ENCODE measurements at places on chromosomes 4 and X.

- no peak for DNase-seq
Observed at GRCh38 chrX:55452833-55453124, 852 bp downstream of the MAGEH1 start.

DNA sequence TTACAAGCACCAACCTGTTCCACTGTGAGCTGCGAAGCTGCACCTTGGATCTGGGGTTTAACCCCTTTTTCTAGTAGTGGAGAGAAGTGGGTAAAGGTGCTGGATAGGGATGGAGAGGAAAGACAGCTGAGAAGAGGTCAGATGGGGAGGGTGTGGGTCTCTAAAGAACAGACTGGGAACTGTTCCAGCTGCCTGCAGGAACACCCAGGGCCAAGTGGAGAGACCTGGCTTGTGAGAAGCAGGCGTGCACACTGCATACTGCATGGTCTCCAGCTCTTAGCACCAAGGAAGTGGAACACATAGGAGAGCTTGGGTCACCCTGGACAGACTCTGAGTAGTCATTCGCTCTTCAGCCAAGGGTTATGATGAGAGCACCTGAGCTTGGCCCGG lies 16.1 kb downstream of the BCOR start:
- DNase-seq: no peak

DNA sequence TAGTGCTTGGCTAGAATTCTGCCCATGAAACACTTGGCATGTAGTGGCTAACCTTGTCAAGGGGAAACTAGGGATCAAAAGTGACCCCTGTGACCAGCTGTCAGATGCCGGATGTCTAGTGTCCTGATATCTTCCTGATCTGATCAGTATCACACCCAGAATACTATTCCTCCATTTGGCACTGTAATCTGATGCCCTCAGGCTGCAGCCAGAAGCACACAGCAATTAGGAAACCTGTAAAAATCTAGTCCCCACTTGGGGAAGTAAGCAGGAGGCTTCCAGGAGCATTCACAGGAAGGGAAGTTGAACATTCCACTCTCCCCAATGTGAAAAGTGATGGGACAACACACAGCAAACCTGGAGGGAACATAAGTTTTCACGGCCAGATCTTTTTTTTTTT lies 125.1 kb downstream of the HS6ST2 start:
- DNase-seq: no peak

DNA sequence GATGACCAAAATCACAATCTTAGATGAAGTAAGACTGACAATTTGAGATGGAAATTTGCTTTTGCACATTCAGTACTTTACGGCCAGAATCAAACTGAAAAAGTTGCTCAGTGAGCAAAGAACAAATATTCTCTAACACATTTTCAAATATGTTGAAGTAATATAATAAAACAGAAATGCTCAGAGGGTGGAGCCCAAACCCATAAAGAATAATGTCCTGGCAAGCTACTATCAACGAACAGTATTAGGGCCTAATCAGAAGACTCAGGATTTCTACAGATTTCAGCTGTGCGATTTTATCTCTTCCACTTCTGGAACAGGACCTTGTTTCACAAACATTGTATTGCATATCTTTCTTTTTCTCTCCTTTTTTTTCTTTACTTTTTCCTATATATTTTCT lies 505.0 kb downstream of the TECRL start:
- DNase-seq: no peak

DNA sequence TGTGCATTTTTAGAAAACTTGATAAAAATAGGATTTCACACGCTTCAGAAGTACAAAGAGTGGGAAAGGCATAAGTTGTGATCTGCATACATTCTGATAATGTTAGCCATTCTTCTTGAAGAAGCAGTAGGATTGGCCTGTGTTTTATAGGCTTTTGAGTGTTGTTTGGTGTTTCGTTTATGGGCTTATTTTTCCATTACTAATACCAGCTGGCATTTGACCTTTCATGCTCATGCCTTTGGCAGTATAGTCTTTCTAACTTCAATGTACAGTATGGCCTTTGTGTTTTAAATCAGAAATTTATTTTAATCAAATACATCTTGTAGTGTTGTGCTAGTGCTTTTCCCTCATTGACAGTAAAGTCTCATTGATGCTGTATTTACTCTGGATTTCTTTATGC lies 51.5 kb upstream of the SLC4A4 start:
- DNase-seq: no peak

GRCh38 chr4:141045848-141046247 lies 87.4 kb downstream of the RNF150 start:
- no peak for DNase-seq

GRCh38 chr4:151039733-151040132 lies 24.6 kb upstream of the LRBA start:
- no peak for DNase-seq

GRCh38 chr4:34721835-34722234 lies 1522.5 kb downstream of the ARAP2 start:
- DNase-seq: no peak

DNA sequence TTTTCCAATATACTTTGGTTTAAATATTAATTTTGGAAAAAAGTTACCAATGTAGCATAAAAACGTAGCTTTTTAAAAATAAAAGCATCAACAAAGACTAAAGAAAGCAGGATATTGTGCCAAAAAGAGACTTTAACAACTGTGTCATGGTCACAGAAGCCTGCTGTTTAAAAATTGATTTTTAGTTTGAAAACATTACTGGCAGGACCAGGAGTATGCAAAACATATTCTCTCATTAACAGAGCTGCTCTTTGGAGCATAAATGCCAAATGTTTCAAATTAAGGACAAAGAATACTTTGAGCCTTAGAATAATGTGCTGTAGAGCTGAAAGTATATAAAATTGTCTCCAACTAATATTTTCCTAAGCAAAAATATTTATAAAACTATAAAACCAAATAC lies 279.0 kb downstream of the ARAP2 start:
- no peak for DNase-seq

Data from activated CD4-positive, alpha-beta T cell treated with anti-CD3 and anti-CD28 coated beads for 48 hours (primary cell).